HT-29 (cell line): ENCODE measurements at places on chromosomes 6 and 20. TPM values are rescaled to one million over a fixed set of nuclear protein-coding genes. Genes with fewer than 3 reads are reported as not detected.

DNA sequence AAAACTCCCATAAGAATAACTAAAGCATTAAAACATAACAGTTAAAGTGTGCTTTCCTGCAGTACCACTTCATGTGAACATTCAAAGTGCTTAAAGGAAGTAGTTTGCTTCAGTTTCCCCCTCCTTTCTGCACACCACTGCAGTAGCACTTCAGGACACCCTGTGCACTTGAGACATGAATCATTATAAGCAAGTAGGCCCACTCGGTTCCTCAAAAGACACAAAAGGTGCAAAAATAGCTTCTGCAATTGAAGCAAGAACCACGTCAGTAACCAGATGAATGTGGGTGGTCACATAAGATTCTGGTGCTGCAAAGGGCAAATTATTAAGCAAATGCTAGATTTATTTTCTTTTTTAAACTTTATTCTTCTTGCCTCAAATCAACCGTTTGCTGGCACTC lies 160.6 kb downstream of the HIVEP2 start:
- no peak for DNase-seq

DNA sequence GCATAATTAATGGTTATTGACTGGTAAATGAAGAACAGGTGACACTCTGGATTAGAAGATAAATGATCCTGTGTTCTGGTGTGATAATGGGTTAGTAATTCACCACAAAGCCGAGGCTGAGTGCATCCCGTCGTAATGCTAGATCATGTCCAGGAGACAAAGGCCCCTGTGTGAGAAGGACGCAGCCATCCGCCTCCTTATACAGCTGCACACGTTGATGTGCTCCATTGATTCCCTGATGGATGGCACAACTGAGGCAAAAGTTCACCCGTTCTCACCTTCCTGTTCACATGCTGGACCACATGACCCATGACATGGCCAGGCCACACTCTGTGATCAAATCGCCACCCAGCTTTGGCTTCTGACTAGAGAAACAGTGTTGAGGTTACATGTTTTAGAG lies 136.1 kb downstream of the FOXC1 start:
- no peak for DNase-seq

GRCh38 chr6:154460306-154461071 lies 50.0 kb downstream of the CNKSR3 start:
- DNase-seq, result no peak

- DNase-seq, result no peak
Observed at GRCh38 chr6:162829013-162829742, 101.4 kb downstream of the PACRG start.

DNA sequence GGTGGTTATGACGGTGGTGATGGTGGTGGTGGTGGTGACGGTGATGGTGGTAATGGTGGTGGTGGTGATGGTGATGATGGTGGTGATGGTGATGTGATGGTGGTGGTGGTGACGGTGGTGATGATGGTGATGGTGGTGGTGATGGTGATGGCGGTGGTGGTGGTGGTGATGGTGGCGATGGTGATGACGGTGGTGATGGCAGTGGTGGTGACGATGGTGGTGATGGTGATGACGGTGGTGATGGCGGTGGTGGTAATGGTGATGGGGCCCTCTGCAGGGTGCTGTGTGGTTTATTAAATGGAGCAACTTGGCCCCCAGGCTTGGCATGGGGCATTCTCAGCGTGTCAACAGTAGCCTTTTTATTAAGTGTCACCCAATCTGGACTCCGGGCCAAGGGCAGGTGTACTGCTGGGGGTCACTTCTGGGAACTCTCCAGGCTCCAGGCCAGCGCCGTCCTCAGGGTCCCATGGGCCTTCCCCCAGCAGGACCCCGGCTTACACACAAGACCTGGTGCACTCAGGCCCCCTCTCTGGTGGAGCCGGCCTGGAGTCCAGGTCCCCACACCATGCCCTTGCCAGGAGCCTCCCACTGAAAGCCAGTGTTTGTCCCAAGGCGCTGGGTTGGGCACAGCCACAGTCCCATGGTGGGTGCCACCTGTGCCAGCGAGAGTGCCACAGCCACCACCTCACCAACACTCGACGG lies 8.8 kb downstream of the CABLES2 start:
- DNase-seq, result no peak

GRCh38 chr6:51199105-51199552 lies 380.5 kb downstream of the TFAP2B start:
- DNase-seq, result no peak

- no peak for DNase-seq
Observed at GRCh38 chr6:114650891-114651290, 308.1 kb upstream of the HS3ST5 start.

- DNase-seq, result peak; percentile 3
Observed at GRCh38 chr6:142071981-142072380, 60.7 kb upstream of the GJE1 start.

- peak; percentile 9 for DNase-seq
Observed at GRCh38 chr6:24990236-24990845, 54.6 kb upstream of the RIPOR2 start.

DNA sequence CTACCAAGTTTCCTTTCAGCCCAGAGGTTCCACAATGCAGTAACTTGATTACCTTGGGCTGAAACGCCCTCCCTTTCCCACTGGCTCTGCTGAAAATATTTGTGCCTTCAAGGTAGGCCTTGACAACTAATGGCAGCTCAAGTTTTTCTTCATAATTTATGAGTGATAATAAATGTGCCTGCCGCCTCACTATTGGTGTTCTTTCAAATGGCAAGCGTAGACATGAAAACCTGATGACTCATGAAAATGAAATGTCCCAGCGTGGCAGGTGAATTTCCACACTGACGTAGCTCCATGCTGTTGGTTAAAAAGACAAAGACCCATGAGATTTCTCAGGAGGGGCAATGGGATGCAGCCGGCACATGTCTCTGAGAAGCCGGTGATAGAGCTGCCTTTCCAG lies 107.2 kb upstream of the GGTLC1 start:
- peak; percentile 19 for DNase-seq

- no peak for DNase-seq
Observed at GRCh38 chr6:159529934-159530333, 163.1 kb downstream of the SOD2 start.

GRCh38 chr20:18138639-18139583 lies 1.2 kb downstream of the KAT14 start:
- DNase-seq, result peak; percentile 7

DNA sequence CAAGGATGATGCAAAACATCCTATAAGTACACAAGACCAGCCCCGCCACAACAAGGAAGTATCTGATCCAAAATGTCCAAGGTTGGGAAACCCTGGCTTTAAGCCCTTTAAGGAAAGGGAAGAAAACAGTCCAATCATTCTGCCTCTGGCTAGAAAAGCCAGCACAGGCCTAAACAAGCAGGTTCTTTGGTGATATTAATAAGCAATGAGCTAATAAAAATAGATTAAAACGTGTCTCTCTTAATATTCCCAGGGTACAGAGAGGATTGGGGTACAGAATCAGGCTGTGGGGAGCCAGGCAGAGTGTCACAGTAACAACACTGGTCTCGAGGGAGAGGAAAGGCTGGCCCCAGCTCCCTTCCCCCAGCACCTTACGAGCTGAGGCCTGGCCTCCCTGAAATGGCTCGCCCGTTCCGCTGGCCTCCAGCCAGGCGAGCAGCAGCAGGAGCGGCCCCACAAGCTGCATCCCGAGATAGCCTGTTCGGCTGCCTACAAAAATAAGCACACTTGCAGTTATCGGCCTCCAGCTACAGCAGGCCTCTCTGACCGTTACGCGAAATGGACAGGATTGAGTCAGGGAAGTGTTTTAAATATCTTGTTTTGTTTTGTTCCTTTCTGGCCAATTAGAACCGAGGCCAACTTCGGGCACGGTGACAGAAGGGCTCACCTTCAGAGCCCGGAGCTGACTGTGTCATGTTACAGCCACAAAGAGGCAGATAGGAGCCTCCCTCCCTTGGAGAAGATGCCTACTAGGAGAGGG lies 4.0 kb upstream of the ZMYND8 start:
- DNase-seq, result peak; percentile 95

GRCh38 chr20:53574819-53575218 lies 18.8 kb downstream of the ZNF217 start:
- DNase-seq, result no peak

DNA sequence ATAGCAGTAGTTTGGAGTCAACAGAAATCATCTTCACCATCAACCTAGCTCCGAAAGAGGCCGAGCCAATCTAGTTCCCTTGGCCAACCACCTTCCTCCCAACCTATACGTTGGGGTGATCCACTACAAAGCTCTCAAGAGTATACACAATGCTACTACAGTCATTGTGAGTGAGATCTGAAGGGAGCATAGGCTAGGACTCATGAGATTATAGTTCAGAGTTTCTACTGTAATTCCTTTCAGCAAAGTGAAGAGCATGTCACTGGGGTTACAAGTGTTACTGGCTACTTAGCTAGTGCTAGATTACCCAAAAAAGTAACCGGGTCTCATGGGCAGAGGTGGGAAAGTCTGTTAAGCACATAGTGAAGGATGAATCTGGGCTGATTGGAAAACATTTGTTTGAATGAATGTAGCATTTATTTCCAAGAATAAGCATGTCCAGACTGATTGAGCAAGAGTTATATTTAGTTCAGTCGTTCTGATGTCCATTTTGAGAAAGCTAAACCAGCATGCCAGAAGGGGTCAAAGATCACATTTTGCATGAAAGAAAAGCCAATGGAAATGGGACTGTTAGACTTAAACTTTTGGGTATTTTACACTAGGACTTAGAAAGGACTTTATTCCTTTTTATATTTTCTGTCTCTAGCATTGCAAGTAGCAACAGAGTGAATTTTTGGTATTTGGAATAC lies 10.5 kb upstream of the ESR1 start:
- no peak for DNase-seq

- DNase-seq, result no peak
Observed at GRCh38 chr6:28900577-28901256, 23.1 kb downstream of the TRIM27 start.

GRCh38 chr6:141443668-141444289 lies 688.9 kb upstream of the GJE1 start:
- no peak for DNase-seq

- no peak for DNase-seq
Observed at GRCh38 chr6:116761779-116762178, 3.7 kb downstream of the FAM162B start.

DNA sequence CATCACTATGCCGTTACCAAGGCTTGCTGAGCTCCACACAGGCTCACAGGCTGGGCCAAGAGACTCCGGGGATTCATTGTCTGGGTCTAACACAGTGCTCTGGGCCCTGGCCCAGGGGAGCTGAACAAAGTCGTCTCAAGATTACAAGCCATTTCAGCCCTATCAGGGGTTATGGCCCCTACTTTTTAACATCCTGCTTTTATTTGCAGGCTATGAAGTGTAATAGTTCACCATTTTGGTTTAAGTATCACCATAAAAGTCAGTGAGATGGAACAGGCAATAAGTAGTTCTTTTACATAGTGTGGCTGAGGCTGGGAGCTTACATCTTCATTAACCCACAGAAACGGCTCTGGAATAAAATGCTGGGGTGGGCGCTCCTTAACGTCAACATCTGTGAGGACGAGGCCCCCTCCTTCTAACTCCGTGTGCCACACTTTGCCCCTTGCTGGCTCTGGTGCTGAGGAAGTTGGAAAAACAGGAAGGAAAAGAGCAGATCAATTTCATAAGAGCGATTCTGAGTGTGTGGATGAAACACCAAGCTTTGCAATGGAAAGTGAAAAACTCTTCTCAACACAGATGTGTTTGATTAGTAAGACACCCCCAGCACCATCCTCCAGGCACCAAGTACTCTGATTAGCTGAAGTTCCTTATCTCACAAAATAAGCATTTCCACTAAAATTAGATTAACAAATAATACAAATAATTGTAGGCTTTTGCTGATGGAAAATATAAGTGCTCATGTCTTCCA lies 447.3 kb downstream of the MAFB start:
- no peak for DNase-seq

- DNase-seq, result no peak
Observed at GRCh38 chr6:53461696-53462095, 83.2 kb downstream of the GCLC start.

DNA sequence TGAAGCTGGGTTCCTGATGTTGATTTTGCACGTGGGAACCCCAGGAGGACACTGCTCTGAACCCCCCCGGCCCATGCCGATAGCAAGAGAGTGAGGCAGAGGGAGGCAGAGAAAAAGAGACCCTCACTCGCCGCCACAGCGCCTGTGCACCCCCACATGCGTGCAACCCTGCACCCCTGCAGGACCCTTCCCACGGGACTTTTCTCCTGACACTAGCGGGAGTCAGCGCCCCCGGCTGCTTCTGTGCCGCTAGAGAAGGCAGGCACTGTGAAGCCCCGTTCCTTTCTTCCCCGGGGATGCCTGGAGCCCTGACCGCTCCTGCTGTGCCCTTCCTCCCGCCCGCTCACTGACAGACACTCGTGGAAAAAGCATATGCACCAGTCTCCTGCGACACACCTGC lies 67.4 kb downstream of the GMPR start:
- no peak for DNase-seq

DNA sequence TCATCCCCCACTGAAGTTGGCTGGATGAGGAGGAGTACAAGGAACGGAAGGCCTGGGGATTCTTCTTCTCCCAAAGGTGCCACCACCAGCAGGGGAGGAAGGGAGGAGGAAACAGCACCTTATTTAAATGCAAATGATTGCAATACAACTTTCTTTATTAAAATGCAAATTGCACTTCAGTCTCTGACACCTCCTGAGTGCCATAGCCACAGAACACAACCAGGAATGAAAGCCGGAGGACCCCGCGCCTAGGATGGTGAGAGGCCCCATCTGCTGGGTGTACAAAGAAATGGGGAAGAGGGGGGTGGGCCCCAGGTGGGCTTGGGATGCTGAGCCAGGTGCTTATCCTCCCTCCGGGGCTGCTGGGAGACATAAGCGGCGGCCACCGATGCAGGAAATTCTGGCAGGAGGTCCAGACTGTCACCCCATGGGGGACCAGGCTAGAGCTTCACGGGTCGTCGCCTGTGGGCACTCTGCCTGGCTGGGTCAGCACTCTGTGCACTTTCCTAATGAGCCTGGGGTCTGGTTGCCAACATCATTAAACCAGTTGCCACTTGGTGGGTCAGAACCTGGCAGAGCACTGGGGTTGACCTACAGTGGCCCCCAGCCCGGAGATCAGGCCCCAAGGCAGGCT lies 154.2 kb upstream of the MLN start:
- DNase-seq, result no peak

Gene SLC17A2
- total RNA-seq, result not detected in 2 replicates

Gene ARFGEF3
- total RNA-seq, result 8.7 and 10.0 TPM in 2 replicates

Gene WFDC2
- total RNA-seq, result 17.7 and 21.9 TPM in 2 replicates

Gene RBPJL
- total RNA-seq, result not detected in 2 replicates

Gene DNAH8
- under 0.01 TPM in 1 of 2 replicates, not detected in the other for total RNA-seq

Gene KLC4
- 47.6 and 58.8 TPM in 2 replicates for total RNA-seq

Gene CST2
- not detected in 2 replicates for total RNA-seq

Gene HSPA1L
- 0.64 and 1.3 TPM in 2 replicates for total RNA-seq

Gene BPIFB1
- not detected in 2 replicates for total RNA-seq

Gene DACT2
- not detected in 2 replicates for total RNA-seq

Gene CTNNBL1
- total RNA-seq, result 29.8 and 42.4 TPM in 2 replicates

Gene HMGN3
- total RNA-seq, result 36.0 and 48.8 TPM in 2 replicates

Gene GATA5
- total RNA-seq, result 0.05 and 0.13 TPM in 2 replicates

Gene SEL1L2
- total RNA-seq, result not detected in 2 replicates

Gene HLA-DRB5
- not detected in 2 replicates for total RNA-seq
